PC-3 (cell line): ENCODE measurements at places on chromosomes 5 and 9.

GRCh38 chr5:78387468-78388153 lies 27.2 kb downstream of the SCAMP1 start:
- H3K27ac ChIP-seq: no peak overlapping the region
- no peaks in the 10 kb centered on the region for H3K27me3 ChIP-seq
- H3K36me3 ChIP-seq: no peaks in the 10 kb centered on the region
- H3K4me1 ChIP-seq: no peaks in the 10 kb centered on the region

GRCh38 chr5:15757619-15758018 lies 257.6 kb downstream of the FBXL7 start:
- H3K4me3 ChIP-seq: no peak overlapping the region
- H3K27ac ChIP-seq: no peak overlapping the region
- no peaks in the 10 kb centered on the region for H3K4me1 ChIP-seq

DNA sequence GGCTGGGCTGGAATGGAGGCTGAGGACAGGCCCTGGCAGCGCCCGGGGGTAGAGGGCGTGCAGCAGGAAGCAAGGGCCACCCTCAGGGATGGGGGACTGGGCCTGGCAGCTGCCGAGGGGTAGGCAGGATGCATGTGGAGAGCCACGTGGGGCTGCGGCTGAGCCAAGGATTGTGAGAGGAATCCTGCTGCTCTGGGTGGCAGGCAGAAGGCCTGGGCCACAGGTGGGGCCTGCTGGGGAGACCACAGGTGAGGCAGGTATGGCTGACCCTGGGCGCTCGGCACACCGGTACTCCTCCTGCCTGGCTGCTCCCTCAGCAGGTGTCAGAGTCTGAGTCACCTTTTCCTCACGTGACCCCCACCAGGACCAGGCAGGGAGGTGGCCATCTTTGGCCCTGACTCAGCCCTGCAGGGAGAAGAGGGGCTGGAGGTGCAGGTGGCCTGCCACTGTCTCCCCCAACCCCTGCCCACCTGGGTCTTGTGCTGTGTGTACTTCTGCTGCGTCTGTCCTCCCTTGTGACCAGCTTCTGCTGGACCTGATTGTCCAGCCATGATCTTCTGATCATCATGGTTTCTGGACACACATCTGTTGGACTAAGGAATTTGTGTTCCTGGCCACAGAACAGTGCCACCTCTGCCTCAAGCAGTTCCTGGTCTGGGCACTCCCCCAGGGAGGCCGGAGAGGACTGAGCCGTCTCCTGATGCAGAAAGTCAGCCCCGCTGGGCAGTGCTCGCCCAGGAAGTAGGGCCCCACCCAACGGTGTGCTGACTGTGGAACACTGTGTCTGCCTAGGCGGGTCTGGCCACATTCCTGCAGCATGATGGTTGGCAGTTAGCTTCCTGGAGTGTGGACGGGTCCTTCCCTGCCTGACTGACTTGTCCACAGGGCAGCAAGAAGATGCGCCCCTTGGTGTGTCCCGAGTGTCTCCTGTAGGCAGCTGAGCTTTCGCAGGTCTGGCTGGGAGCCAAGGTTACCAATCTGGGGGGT lies 6.4 kb downstream of the ARRDC1 start:
- H3K4me3 ChIP-seq: peak overlapping the region; percentile 47
- DNase-seq: peak; percentile 96
- peaks cover 35% of the 10 kb centered on the region for H3K4me1 ChIP-seq
- H3K27ac ChIP-seq: peak overlapping the region; percentile 99
- peaks cover 5% of the 10 kb centered on the region; the same call in 1 of the 2 replicates for H3K36me3 ChIP-seq

GRCh38 chr5:52727020-52727419 lies 60.7 kb upstream of the ITGA1 start:
- no peak overlapping the region for H3K4me3 ChIP-seq
- no peak for DNase-seq
- H3K4me1 ChIP-seq: peaks cover 36% of the 10 kb centered on the region
- H3K27me3 ChIP-seq: no peaks in the 10 kb centered on the region

- H3K4me1 ChIP-seq: no peaks in the 10 kb centered on the region
- no peak for DNase-seq
- H3K36me3 ChIP-seq: no peaks in the 10 kb centered on the region
- no peak overlapping the region for H3K4me3 ChIP-seq
Measured at GRCh38 chr5:126525630-126526245, 69.3 kb downstream of the ALDH7A1 start.

GRCh38 chr5:54523534-54523933 lies 6.0 kb downstream of the SNX18 start:
- H3K27ac ChIP-seq: no peak overlapping the region
- no peak overlapping the region for H3K4me3 ChIP-seq
- no peaks in the 10 kb centered on the region for H3K36me3 ChIP-seq
- H3K4me1 ChIP-seq: peaks cover 36% of the 10 kb centered on the region
- DNase-seq: no peak
- no peaks in the 10 kb centered on the region for H3K27me3 ChIP-seq

GRCh38 chr5:169648725-169649310 lies 11.7 kb downstream of the DOCK2 start:
- H3K27me3 ChIP-seq: no peaks in the 10 kb centered on the region
- peaks cover 11% of the 10 kb centered on the region for H3K4me1 ChIP-seq
- no peak overlapping the region for H3K27ac ChIP-seq
- DNase-seq: no peak

DNA sequence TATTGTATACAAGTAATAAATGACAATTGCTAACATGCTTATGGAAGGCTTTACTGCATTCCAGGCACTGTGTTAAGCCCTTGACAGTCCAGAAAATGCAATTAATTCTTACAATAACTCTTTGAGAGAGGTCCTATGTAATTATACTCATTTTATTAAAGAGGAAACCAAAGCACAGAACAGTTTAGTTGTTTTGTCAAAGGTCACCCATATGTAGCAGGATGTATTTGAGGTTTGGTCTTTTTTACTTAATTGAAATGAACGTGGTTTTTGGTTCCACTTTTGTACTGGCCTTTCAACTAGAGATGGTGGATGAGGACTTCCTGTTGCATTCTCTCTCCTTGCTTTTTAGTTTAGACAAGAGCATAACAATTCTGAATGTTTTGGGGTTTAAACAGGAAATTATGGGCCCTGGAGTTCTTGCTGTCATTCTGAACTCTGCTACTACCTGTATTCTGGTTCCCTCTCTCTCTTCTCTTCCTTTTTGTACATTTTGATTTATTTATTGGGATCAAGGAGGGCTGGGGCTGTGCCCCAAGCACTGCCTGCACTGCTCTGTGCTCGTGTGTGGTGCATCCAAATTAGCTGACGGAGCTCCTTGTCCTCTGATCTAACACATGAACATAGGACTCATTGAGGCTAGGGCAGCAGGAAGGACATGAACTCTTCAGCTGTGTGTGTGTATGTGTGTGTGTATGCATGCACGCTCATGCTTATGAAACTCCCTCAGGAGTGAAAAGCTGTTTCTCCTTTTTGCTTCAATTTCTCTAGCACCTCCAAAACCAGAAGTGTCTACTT lies 47.4 kb downstream of the SLC28A3 start:
- no peak for DNase-seq
- no peaks in the 10 kb centered on the region for H3K36me3 ChIP-seq
- no peak overlapping the region for H3K4me3 ChIP-seq
- H3K4me1 ChIP-seq: peaks cover 8% of the 10 kb centered on the region
- no peaks in the 10 kb centered on the region for H3K27me3 ChIP-seq

- no peak overlapping the region for H3K27ac ChIP-seq
- DNase-seq: no peak
- H3K4me3 ChIP-seq: no peak overlapping the region
- H3K27me3 ChIP-seq: no peaks in the 10 kb centered on the region
Measured at GRCh38 chr5:132235340-132235739, 7.7 kb upstream of the P4HA2 start.

- H3K27me3 ChIP-seq: 0 out of 2 replicates have a peak, but pooled peaks cover 3% of the 10 kb centered on the region
- H3K27ac ChIP-seq: no peak overlapping the region
- H3K4me3 ChIP-seq: no peak overlapping the region
- no peaks in the 10 kb centered on the region for H3K4me1 ChIP-seq
- no peaks in the 10 kb centered on the region for H3K36me3 ChIP-seq
Measured at GRCh38 chr5:67493676-67494075, 297.1 kb upstream of the CD180 start.

DNA sequence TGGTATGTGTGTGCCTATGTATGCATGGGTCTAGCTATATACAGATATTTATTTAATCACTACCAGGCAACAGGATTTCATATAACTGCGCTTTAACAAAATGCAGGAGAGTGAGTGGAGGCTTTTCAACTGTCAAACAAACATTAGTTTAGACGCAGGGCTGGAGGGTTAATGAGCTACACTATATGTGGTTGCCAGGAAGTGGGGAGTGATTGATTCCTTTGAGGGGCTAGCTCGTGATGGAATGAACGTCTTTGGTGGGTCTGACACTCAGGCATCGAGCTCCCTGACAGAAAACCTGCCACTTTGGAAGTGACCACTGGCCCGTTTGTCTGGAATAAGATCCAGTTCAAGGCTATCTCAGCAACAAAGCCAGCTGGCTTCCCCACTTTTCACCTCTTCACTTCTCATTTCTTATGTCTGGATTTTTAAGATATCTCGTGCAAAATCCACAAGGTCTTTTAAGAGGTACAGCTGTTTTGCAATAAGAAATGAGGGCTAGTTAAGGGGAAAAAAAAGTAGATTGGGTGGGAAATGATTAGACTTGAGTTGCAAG lies 78.0 kb downstream of the CFAP77 start:
- no peaks in the 10 kb centered on the region for H3K4me1 ChIP-seq
- no peak overlapping the region for H3K4me3 ChIP-seq
- no peak for DNase-seq
- no peak overlapping the region for H3K27ac ChIP-seq

- no peak overlapping the region for H3K4me3 ChIP-seq
- no peak overlapping the region for H3K27ac ChIP-seq
- DNase-seq: no peak
- no peaks in the 10 kb centered on the region for H3K27me3 ChIP-seq
- H3K36me3 ChIP-seq: no peaks in the 10 kb centered on the region
Measured at GRCh38 chr9:34133436-34133949, 7.0 kb upstream of the DCAF12 start.

DNA sequence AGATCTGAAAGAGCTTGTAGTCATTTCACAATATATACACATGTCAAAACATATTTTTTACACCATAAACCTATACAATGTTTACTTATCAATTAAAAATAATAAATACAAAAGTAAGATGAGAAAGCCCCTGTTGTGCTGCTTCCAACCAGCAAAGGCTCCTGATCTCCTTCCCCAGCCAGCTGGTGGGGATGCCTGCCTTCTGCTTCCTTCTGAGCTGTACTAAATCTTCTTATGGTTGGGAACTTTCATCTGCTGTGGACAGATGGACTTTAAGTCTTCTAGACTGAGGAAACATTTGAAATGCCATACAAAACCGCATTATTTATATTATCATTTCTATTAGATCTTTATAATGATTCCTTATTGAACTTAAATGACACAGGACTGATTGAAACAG lies 745.3 kb upstream of the CHD1 start:
- H3K27ac ChIP-seq: no peak overlapping the region
- no peaks in the 10 kb centered on the region for H3K4me1 ChIP-seq
- DNase-seq: no peak

GRCh38 chr9:82332018-82332773 lies 343.6 kb downstream of the SPATA31D1 start:
- no peaks in the 10 kb centered on the region for H3K36me3 ChIP-seq
- H3K4me3 ChIP-seq: peak overlapping the region; percentile 48; the same call in 1 of the 2 replicates
- peaks cover 23% of the 10 kb centered on the region for H3K4me1 ChIP-seq
- H3K27me3 ChIP-seq: no peaks in the 10 kb centered on the region
- peak overlapping the region; percentile 76 for H3K27ac ChIP-seq

- H3K27me3 ChIP-seq: no peaks in the 10 kb centered on the region
- no peak overlapping the region; the same call in 1 of the 2 replicates for H3K4me3 ChIP-seq
Measured at GRCh38 chr5:151295791-151296477, 7.6 kb downstream of the SLC36A3 start.

DNA sequence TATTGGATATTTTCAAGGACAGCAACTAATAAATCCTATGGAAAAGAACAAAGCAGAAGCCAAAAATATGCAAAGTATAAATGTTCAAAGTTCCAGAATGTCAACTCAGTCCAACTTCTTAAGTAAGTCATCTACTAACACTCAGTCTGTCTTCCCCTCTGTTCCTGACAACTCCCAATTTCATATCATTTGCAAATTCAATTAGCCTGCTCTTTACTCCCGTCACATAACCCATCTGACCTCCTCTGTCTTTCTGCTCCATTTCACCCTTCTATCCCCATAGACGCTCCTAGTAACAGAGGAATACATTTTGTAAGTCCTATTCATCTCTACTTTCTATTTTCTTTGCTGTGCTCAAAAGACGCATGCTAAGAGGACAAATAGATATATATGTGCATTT lies 659.8 kb upstream of the MEF2C start:
- no peaks in the 10 kb centered on the region for H3K27me3 ChIP-seq
- DNase-seq: no peak
- no peak overlapping the region for H3K27ac ChIP-seq
- peaks cover 9% of the 10 kb centered on the region for H3K4me1 ChIP-seq
- no peaks in the 10 kb centered on the region for H3K36me3 ChIP-seq

GRCh38 chr9:108631496-108632285 lies 224.1 kb downstream of the ACTL7B start:
- H3K27me3 ChIP-seq: no peaks in the 10 kb centered on the region
- H3K4me1 ChIP-seq: no peaks in the 10 kb centered on the region
- no peak overlapping the region for H3K4me3 ChIP-seq
- H3K36me3 ChIP-seq: no peaks in the 10 kb centered on the region

GRCh38 chr5:103889500-103890209 lies 327.1 kb upstream of the NUDT12 start:
- H3K27me3 ChIP-seq: no peaks in the 10 kb centered on the region
- H3K4me3 ChIP-seq: no peak overlapping the region
- H3K27ac ChIP-seq: no peak overlapping the region
- H3K36me3 ChIP-seq: no peaks in the 10 kb centered on the region

- H3K27me3 ChIP-seq: no peaks in the 10 kb centered on the region
- H3K36me3 ChIP-seq: no peaks in the 10 kb centered on the region
- peaks cover 8% of the 10 kb centered on the region for H3K4me1 ChIP-seq
- no peak overlapping the region for H3K27ac ChIP-seq
- no peak overlapping the region for H3K4me3 ChIP-seq
Measured at GRCh38 chr9:4815381-4815956, 22.7 kb downstream of the RCL1 start.

GRCh38 chr5:180101451-180102105 lies 30.0 kb upstream of the RNF130 start:
- no peak overlapping the region for H3K4me3 ChIP-seq
